Hepatocyte (in vitro differentiated cells): ENCODE measurements at places on chromosomes 3 and 15. TPM values are rescaled to one million over a fixed set of nuclear protein-coding genes. Genes with fewer than 3 reads are reported as not detected.

DNA sequence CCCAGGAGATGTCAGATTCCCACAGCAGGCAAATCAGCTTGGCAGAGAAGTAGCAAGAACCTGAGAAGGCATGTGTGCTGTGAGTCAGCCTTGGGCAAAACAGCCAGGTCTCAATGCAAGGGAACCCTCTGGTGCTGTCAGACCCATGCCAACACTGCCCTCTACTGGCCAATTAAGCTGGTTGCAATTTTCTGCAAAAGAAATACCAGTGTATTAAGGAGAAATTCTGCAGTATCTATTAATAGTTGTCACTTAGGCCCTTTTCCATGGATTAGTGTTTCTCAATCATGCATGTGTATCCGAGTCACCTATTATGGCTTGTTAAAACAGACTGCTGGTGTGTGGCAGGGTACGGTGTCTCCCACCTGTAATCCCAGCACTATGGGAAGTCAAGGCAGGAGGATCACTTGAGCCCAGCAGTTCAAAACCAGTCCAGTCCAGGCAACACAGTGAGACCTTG lies 26.2 kb downstream of the MAP4 start:
- H3K27ac ChIP-seq: no peak overlapping the region
- peak; percentile 91 for DNase-seq
- no peaks in the 10 kb centered on the region for H3K27me3 ChIP-seq
- no peak overlapping the region for H3K4me3 ChIP-seq
- no peaks in the 10 kb centered on the region for H3K4me1 ChIP-seq

- H3K4me1 ChIP-seq: no peaks in the 10 kb centered on the region
- no peaks in the 10 kb centered on the region for H3K36me3 ChIP-seq
- H3K4me3 ChIP-seq: no peak overlapping the region
These were observed 2.8 kb downstream of the PLSCR2 start for GRCh38 chr3:146466604-146467003.

DNA sequence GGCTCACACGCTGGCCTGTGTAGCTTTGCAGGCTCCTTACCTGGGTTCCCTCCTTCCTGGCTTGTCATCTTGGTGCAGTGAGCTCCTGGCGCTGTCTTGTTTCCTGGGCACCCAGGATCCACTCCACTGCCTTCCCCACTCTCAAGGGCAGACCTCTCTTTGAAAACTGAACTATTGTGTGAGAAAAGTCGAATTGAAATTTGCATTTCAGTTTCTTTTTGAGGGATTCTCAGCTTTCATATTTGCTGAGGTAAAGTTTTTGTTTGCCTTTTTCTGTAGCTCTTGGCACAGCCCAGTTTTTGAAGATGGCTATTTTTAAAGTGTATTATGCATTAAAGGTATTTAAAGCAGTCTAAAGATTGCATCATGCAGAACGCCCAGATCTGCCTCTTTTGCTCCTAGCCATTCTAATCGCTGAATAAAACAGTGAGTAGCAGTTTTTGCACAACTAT lies 70.1 kb downstream of the CCK start:
- H3K27me3 ChIP-seq: no peaks in the 10 kb centered on the region
- H3K4me3 ChIP-seq: no peak overlapping the region
- H3K4me1 ChIP-seq: no peaks in the 10 kb centered on the region
- no peak overlapping the region for H3K27ac ChIP-seq
- no peak for DNase-seq
- no peaks in the 10 kb centered on the region for H3K36me3 ChIP-seq

GRCh38 chr3:144553301-144553700 lies 581.7 kb downstream of the DIPK2A start:
- peak overlapping the region; percentile 50 for H3K27ac ChIP-seq
- no peaks in the 10 kb centered on the region for H3K36me3 ChIP-seq
- no peak overlapping the region for H3K4me3 ChIP-seq
- DNase-seq: no peak

- H3K27me3 ChIP-seq: no peaks in the 10 kb centered on the region
- DNase-seq: no peak
- H3K27ac ChIP-seq: no peak overlapping the region
These were observed 50.9 kb downstream of the FAM98B start for GRCh38 chr15:38504680-38505467.

DNA sequence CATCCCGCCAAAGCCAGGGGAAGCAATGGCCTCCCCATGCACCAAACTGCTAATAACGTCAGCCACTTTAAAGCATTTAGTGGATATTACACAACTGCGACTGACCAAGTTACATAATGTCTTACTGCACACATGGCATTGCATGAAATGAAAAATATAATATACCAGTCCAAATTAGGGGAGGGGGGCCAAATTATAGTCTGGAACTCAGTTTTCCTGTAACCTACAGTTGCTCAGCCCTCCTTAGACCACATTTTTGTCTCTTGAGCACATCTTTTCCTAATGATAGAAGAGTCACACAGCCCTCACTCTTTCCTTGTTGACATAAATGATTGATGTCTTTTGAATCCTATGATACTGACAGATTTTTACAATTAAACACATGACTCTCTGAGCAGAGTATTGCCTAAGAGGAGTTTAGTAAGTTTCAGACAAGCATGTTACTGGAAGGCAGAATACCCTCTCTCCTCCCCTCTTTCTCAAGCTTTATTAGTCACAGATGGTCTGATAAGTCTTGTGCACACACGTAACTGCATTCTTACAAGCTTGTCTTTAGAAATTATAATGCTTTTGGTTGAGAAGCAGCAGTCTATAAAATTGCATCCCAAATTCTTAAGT lies 1.1 kb upstream of the PLD1 start:
- peak overlapping the region; percentile 96 for H3K27ac ChIP-seq
- peak; percentile 83 for DNase-seq
- H3K4me3 ChIP-seq: no peak overlapping the region
- peaks cover 17% of the 10 kb centered on the region for H3K4me1 ChIP-seq

DNA sequence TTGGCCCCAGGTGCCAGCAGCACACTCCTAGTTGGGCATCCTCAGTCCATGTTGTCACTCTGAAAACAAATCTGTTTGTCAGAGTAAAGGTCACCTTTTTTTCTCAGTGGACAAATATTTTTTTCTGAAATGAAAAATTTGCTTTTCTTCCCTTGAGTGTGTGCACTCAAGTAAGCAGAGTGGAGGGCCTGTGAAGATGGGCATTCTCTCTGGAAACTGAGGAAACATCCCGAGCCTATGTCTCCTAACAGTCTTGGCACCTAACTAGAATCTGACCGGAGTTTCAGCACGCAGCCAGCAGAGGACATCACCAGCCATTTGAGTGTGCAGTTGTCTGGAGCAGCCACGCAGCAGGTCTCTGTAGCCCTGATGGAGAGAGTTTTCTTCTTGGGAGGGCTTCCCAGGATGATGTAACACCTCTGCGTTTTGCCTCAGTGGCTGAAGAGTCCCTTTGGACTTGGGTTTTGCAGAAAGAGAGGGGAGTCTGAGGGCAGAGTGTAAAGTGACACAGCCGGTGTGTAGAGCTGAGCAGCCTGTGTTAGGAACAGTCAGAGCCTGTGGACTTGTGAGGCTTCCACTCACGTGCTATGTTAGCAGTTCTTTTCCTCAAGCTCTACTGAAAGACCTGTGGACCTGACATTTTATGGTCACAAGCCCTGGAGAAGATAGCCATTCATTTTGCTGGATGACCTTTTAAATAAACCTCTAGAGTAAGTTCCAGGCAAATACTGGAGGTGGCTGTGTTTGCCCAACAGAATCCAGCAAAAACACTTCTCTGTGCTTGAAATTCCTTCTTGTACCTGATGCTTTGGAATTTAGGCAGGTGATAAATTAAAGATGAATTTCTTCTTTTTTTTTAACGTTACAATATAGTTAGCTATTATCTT lies 51.6 kb downstream of the ABHD2 start:
- no peaks in the 10 kb centered on the region for H3K27me3 ChIP-seq
- peak; percentile 47 for DNase-seq
- H3K4me1 ChIP-seq: peaks cover 10% of the 10 kb centered on the region

- no peaks in the 10 kb centered on the region for H3K27me3 ChIP-seq
- H3K36me3 ChIP-seq: no peaks in the 10 kb centered on the region
- no peak for DNase-seq
- no peak overlapping the region for H3K4me3 ChIP-seq
- H3K4me1 ChIP-seq: no peaks in the 10 kb centered on the region
These were observed 48.7 kb downstream of the BCHE start for GRCh38 chr3:165788531-165788930.

- DNase-seq: no peak
- H3K4me3 ChIP-seq: no peak overlapping the region
- no peak overlapping the region for H3K27ac ChIP-seq
- H3K36me3 ChIP-seq: no peaks in the 10 kb centered on the region
These were observed 96.6 kb downstream of the SEMA6D start for GRCh38 chr15:47813748-47814384.

DNA sequence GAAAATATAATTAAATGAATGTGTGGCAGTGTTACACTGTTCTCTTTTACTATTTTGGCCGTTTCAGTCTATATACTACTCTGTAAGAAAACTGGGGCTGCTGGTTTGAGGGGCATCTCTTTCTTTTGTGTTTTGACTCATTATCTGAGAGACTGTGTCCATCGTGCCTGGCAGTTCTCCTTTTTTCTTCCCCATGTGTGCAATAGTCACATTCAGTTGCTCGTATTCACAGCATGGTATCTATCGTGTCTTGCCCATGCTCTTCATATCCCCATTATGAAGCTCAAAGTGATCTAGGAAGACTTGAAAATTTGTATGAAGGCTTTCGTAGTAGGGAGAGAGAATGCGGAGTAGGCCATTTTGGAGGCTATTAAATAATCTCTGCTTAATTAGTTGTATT lies 29.8 kb upstream of the FAH start:
- H3K36me3 ChIP-seq: peaks cover 3% of the 10 kb centered on the region
- no peak for DNase-seq
- H3K4me3 ChIP-seq: no peak overlapping the region
- no peaks in the 10 kb centered on the region for H3K27me3 ChIP-seq
- no peak overlapping the region for H3K27ac ChIP-seq

GRCh38 chr3:52722491-52722890 lies 16.6 kb downstream of the SPCS1 start:
- no peaks in the 10 kb centered on the region for H3K27me3 ChIP-seq
- no peaks in the 10 kb centered on the region for H3K36me3 ChIP-seq
- no peaks in the 10 kb centered on the region for H3K4me1 ChIP-seq

DNA sequence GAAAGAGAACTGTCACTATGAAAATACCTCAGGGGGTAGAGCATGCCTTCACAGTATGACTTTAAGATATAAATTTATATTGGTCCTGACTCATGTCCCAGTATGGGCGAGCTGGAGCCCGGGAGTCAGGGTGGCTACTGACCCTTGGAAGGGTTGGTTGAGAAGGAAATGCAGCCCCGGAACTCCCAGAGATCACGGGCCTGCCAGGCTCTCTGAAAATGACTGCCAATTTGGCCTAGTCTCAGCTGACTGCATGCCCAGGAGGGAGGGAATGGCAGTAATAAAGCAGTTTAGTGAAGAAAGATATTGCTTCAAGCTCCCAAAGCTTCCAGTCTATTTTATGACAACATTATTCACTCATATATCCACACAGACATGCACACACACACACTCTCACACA lies 299.0 kb downstream of the NR2F2 start:
- no peaks in the 10 kb centered on the region for H3K4me1 ChIP-seq
- DNase-seq: no peak
- H3K4me3 ChIP-seq: no peak overlapping the region
- no peak overlapping the region for H3K27ac ChIP-seq

DNA sequence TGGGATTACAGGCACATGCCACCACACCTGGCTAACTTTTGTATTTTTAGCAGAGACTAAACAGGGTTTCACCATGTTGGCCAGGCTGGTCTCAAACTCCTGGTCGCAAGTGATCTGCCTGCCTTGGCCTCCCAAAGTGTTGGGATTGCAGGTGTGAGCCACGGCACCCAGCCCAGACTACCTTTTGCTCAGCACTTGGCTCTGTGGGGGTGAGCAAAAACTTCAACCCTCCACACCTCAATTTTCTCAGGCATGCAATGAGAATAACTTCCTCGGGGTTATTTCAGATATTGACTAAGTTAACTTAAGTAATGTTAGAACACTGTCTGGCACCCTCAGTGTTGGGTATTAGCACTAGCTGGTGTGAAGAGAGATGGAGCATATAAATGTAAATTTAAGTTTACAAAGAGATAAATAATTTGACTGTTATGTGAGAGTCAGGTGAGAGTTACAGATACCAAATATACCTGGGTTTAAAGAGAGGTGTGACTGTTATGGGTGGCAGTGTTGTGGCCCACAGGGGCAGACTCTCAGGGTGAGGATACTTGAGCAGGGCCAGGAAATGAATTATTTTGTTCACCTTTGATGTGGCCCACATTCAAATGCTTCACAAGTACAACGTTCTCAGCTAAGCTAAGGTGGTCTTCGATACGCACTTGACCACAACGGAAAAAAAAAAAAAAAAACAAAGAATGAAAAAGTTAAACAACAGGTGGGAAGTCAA lies 29.0 kb downstream of the CPOX start:
- H3K27ac ChIP-seq: no peak overlapping the region
- DNase-seq: no peak
- no peaks in the 10 kb centered on the region for H3K27me3 ChIP-seq
- no peak overlapping the region for H3K4me3 ChIP-seq
- H3K36me3 ChIP-seq: no peaks in the 10 kb centered on the region

GRCh38 chr3:10206166-10206511 lies 41.4 kb downstream of the IRAK2 start:
- H3K4me1 ChIP-seq: peaks cover 25% of the 10 kb centered on the region
- H3K27ac ChIP-seq: no peak overlapping the region
- no peak overlapping the region for H3K4me3 ChIP-seq
- H3K36me3 ChIP-seq: no peaks in the 10 kb centered on the region
- no peak for DNase-seq

DNA sequence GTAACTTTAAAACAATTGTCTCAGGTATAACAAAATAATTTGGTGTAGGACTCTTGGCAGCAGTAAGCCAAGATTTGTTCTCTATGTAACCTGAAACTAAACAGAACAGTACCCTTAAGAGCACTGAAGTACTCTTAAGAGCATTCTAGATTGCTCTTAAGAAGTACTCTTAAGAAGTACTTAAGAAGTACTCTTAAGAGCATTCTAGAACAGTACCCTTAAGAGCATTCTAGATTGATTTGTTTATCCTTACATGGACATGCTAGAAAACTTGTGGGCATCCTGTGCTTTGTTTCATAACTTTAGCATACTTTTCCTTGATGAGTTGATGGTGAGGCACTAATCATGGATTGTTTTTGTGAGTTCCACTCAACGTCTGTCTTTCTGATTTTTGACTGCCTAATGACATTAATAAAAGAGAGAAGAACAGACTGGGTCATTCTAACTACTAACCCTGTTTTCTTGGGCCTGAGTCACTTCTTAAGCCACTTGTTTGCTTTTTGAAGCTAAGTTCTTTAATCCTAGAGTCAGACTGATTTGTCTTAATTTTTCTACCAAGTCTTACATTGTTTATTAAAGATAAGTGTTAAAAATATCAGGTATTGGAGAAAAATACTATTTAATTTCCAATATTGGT lies 57.2 kb upstream of the UTS2B start:
- no peak overlapping the region for H3K4me3 ChIP-seq
- H3K36me3 ChIP-seq: no peaks in the 10 kb centered on the region
- no peak for DNase-seq
- no peaks in the 10 kb centered on the region for H3K27me3 ChIP-seq
- H3K27ac ChIP-seq: no peak overlapping the region

The CMTM8 gene
- 17.1 and 20.7 TPM in 2 replicates for total RNA-seq

The KNSTRN gene
- 22.9 and 24.0 TPM in 2 replicates for total RNA-seq

The CCR3 gene
- 0.40 TPM in 1 of 2 replicates, not detected in the other for total RNA-seq

The CCR8 gene
- total RNA-seq: not detected in 2 replicates

The STRA6 gene
- 13.6 and 31.5 TPM in 2 replicates for total RNA-seq

The IRAK2 gene
- 3.7 and 4.0 TPM in 2 replicates for total RNA-seq

The TMOD2 gene
- total RNA-seq: 2.9 and 3.9 TPM in 2 replicates

The CHL1 gene
- 0.20 and 0.52 TPM in 2 replicates for total RNA-seq

The CPNE9 gene
- not detected in 2 replicates for total RNA-seq
